ENCODE measurements at places on chromosomes 13 and 19. TPM values are rescaled to one million over a fixed set of nuclear protein-coding genes. Genes with fewer than 3 reads are reported as not detected.

The TNFSF13B gene
- 81.3 TPM for total RNA-seq

The HIPK4 gene
- not detected for total RNA-seq

The CCDC70 gene
- total RNA-seq = not detected

DNA sequence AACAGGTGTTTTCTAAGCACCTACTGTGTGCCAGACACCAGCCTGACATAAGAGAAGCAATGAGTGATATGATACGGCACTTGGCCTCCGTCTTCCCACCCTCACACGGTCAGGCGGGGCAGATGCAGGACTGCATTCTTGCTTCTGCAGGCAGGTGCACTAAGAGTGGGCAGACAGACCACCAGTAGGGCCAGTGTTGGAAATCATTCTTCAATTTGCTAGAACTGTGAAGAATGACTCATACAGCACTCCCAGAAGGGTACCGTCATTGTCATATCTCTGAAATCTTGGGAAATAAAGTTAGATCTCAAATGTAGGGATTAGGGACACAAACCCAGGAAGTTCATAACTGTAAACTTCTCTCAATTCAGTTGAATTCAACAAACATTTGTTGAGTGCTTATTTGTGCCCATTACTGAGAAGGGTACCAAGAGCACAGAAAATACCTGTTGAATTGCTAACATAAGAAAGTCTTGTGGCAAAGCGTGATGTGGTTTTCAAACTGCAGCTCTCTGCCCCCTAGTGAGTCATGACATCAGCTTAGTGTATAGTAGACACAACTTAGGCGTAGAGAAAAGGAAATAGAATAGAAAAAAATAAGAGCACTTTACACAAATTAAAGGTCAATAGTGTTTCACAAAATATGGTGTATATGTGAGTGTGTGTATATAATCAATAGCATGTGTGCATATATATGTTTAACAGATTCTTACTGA lies 76.1 kb downstream of the TEX26 start:
- DNase-seq = no peak

- DNase-seq = no peak
Measured at GRCh38 chr13:101946401-101946800, 455.4 kb downstream of the FGF14 start.

GRCh38 chr19:15300533-15301197 lies 31.7 kb downstream of the BRD4 start:
- DNase-seq = no peak

DNA sequence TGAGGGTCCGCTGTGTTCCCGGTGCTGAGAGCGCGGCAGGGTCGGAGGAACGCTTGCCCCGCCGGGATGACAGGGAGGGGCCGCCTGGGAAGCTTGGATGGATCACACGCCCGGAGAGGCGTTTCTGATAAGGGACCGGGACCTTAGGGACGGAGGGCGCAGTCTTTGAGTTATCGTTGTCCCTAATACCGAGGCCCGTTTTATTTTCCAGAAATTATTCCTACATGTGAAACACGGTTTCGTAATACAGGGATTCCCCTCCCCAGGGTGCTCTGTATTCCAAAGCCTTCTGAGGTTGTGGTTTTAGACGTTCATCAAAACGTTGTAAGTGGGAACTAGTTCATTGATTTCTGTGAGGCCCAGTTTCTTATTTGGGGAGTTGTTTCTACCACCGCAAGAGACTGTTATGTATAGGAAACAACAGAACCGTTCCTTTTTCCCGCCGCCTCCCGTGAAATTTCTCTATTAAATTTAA lies 752 bp downstream of the PDCD5 start:
- DNase-seq = peak; percentile 43

- no peak for DNase-seq
Measured at GRCh38 chr19:3773814-3774515, 1.9 kb upstream of the RAX2 start.
